ENCODE measurements at places on chromosomes 11 and 22. TPM values are rescaled to one million over a fixed set of nuclear protein-coding genes. Genes with fewer than 3 reads are reported as not detected.

FREY1 gene
- 5.7 TPM for total RNA-seq

ASPHD2 gene
- total RNA-seq = 0.70 TPM

DLG2 gene
- 2.0 TPM for total RNA-seq

TBX10 gene
- total RNA-seq = not detected

CYB5R2 gene
- total RNA-seq = not detected

DNA sequence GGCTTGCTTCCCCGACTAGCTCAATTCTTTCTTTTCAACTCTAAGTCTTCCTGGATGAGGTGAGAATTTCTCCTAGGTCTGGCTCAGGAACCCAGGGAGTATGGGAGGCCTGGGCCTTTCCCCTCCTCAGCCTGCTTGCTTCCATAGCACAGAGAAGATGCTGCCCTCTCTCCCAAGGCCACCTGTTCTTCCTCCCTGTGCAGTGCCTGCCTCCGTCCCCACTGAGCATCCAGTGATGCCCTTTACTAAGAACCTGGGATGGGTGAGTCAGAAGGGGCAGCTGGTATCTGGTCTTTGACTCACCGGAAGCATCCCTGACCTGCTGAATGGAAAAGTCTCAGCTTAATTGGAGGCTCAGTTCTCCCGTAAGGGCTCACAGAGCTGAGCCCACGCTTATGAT, 607.9 kb downstream of the BUD13 start:
- H3K4me3 ChIP-seq = no peak overlapping the region
- no peak overlapping the region for H3K27ac ChIP-seq
- H3K36me3 ChIP-seq = no peaks in the 10 kb centered on the region
- peaks cover 2% of the 10 kb centered on the region for H3K27me3 ChIP-seq
- DNase-seq = no peak

DNA sequence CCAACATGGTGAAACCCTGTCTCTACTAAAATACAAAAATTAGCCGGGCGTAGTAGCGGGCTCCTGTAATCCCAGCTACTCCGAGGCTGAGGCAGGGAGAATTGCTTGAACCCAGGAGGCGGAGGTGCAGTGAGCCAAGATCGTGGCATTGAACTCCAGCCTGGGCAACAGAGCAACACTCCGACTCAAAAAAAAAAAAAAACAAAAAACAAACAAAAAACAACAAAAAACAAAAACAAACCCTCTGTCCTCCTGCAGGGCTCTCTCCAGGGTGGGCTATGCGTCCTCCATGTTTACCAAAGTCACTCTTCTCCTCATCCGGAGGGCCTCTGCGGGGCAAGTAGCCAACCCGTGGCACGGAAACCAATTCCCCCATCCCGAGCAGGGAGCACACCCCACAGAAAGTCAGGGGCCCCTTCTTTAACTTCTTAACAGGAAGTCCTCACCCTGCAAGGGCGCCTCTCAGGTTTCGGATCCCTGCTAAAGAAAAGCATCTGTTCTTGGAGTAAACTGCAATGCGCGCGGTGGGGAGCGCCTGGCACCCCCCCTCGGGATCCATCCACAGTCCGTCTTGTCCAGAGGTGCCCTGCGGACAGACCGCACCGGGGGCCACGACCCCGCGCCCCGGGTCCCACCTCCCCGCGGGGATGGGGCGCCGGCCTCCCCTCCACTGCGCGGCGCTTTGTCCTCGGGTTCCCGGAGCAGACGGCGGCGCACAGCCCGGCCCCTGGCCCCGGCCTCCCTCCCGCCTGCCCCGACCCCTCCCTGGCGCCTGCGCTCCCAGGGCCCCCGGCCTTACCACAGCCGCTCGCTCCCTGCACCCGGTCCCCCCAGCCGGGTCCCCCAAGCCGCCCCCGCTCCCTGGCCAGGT, 712 bp downstream of the CERK start:
- H3K4me3 ChIP-seq = peak overlapping the region; percentile 83
- peaks cover 3% of the 10 kb centered on the region for H3K36me3 ChIP-seq
- no peaks in the 10 kb centered on the region for H3K27me3 ChIP-seq
- H3K27ac ChIP-seq = peak overlapping the region; percentile 86
- H3K4me1 ChIP-seq = peaks cover 64% of the 10 kb centered on the region

DNA sequence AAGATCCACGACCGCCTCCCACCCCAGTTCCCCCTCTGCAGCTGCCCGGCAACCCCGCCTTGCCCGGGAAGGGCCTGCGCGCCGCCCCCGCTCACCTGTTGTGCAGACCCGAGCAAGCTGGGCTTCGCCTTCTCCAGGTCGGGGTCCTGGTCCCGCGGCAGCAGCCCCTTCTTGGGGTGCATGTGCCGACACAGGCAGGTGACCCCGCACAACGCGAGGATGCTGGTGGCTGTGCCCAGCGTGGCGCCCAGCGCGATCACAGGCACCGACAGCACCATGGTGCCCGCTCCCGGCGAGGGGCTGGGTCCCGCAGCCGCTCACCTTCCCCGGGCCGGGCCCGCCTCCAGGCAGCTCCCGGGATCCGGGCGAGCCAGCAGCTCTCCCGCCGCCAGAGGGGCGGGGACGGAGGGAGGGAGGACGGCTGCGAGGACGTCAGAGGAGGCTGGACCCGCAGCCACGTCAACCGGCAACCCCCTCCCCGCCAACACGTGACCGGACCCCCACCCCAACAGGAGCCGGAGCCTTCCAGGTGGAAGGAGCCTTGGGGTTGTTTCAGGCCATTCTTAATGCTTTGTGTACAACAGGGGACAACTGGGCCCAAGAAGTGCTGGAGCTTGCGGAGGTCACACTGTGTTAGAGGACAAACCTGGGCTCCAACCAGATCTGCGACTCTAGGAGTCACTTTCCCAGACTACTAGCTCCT, at the start of gene SYT13:
Gene SYT13, minus strand, starts transcription at position 412 of the 703 bp plus-strand sequence. Its CDS starts 134 bp downstream, at position 278.
- no peak within 1 kb of the TSS for H3K4me3 ChIP-seq
- H3K36me3 ChIP-seq = no peaks in the 10 kb centered on the region
- H3K27ac ChIP-seq = no peak within 1 kb of the TSS
- H3K27me3 ChIP-seq = peaks cover 73% of the 10 kb centered on the region
- H3K4me1 ChIP-seq = peaks cover 3% of the 10 kb centered on the region

DNA sequence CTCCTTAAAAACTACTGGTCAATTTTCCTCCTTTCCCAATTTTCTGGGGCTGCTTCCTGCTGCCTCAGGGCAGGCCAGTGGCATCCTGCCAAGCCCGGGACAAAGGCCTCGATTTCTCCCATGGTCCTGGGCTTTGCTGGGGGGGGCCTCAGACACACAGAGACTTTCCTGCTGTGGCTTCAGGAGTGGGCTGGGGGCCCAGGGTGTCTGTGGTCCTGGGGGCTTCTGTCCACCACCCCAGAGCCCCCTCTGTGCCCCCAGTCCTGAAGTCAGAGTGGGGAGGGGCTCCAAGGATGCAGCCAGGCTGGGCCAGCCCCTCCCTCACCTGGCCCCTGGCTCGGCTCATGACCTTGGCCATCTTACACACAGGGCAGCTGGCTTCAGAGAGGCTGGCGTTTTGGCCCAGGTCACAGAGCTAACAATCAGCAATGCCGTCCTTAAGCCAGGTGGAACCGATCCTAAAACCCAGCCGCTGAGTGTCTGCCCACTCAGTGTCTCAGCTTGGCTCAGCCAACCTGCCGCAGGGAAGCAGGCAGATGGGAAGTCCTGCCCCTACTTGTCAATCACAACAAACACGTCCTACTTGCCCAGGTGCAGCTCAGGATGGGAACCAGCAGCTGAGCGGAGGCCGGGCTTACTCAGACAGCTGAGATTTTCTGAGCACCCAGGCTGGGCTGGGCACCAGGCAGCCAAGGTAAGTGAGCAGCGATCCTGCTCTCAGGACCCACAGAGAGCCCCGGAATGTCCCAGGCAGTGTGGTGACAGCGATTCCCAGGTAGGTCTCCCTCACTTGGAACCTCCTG, 34.6 kb downstream of the OSBPL5 start:
- H3K4me1 ChIP-seq = peaks cover 4% of the 10 kb centered on the region
- H3K27ac ChIP-seq = no peak overlapping the region
- no peaks in the 10 kb centered on the region for H3K27me3 ChIP-seq
- no peak for DNase-seq
- H3K36me3 ChIP-seq = no peaks in the 10 kb centered on the region

DNA sequence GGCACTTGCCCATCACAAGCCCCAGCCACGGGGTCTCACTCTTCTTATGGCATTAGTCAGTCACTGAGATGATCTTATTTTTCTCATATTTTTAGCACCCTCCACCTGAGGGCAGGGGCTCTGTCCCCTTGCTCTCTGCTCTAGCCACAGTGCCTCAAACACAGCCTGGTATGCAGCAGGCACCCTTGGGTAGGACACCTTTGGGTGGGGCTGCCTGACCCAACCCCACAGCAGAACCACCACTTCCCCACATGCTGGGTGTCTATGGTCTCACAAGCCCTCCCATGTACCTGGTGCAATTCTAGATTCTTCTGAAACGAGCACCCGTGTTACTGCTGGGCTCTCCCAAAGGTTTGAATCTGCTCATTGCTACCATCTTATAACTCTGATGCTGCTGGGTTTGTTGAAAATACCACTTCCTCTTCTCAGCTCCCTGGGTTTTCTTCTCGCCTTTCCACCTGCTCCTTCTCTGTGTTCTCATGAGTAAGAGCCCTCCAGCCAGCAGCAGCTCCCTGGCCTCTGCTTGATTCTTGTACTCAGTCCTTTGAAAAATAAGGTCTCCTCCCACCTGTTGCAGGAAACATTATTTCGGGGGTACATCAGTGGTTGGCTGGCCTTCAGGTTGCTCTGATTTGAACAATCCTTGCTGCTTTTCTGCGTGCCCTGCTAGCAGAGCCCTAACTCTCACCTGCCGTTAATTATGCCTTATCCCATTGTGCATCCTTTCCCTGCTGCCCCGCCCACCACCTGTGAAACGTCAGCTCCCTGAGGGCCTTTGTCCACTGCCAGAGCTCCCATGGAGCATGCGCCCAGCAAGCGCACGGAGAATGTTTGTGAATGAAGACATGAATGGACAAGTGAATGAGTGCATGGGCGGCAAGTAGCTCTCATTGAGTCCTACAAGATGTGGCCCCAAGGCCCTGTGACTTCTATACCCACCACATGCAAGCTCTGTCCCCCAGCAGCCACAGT, 1181.6 kb downstream of the TBC1D22A start:
- H3K36me3 ChIP-seq = no peaks in the 10 kb centered on the region
- H3K27me3 ChIP-seq = no peaks in the 10 kb centered on the region
- no peaks in the 10 kb centered on the region for H3K4me1 ChIP-seq
- H3K4me3 ChIP-seq = no peak overlapping the region
